ENCODE measurements at places on chromosomes 5 and 9. TPM values are rescaled to one million over a fixed set of nuclear protein-coding genes. Genes with fewer than 3 reads are reported as not detected.

Gene MEIKIN
- total RNA-seq = not detected

Gene NOTCH1
- total RNA-seq = 5.2 TPM

Gene SLC45A2
- not detected for total RNA-seq

Gene GLRA1
- not detected for total RNA-seq

Gene RALGPS1
- 1.8 TPM for total RNA-seq

Gene ITGA2
- 24.3 TPM for total RNA-seq

Gene PCDHGB6
- 1.9 TPM for total RNA-seq

Gene DCANP1
- total RNA-seq = not detected

Gene PHAX
- 86.5 TPM for total RNA-seq

Gene MCTP1
- total RNA-seq = not detected

Gene GIN1
- 19.1 TPM for total RNA-seq

Gene OBP2B
- total RNA-seq = not detected

Gene ZER1
- total RNA-seq = 28.9 TPM

GRCh38 chr9:94631599-94631998, 7.7 kb downstream of the FBP1 start:
- no peaks in the 10 kb centered on the region for H3K36me3 ChIP-seq
- no peak for DNase-seq
- no peaks in the 10 kb centered on the region for H3K4me1 ChIP-seq
- H3K4me3 ChIP-seq = no peak overlapping the region

DNA sequence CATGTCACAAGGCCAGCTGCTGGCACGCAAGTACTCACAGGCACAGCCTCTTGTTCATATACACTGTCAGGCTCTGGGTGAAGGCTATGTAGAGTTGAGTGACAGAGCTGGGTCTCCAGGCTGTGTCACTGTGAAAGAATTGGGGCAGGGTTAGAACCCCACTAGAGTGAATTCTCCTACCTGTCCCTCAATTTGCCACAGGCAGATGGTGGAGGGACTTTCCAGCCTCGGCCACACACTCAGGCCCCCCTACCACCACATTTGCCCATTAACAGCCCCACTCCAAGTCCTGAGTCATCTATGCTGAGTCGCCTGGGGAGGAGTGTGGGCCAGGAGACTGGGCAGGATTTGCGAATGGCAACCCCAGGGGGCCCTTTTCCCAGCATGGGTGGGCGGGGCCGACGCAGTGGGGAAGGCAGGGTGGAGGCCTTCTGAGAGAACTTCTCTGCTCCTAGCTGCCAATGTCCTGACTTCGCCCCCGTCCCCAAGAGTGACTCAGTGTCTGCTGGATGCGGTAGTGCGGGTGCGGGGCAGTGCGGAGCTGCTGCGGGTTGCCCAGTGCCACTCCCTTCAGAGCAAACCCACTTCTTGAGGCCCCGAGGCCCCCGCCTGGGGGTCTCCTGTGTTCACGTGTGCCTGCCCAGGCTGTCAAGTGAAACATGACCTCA, 50.3 kb upstream of the PSD2 start:
- H3K27me3 ChIP-seq = no peaks in the 10 kb centered on the region
- no peaks in the 10 kb centered on the region for H3K36me3 ChIP-seq
- peak overlapping the region; percentile 85 for H3K27ac ChIP-seq
- peak overlapping the region; percentile 68 for H3K4me3 ChIP-seq
- peak; percentile 96 for DNase-seq
- peaks cover 26% of the 10 kb centered on the region for H3K4me1 ChIP-seq

- DNase-seq = no peak
- H3K27ac ChIP-seq = no peak overlapping the region
- no peaks in the 10 kb centered on the region for H3K27me3 ChIP-seq
- H3K4me3 ChIP-seq = no peak overlapping the region
- peaks cover 6% of the 10 kb centered on the region for H3K36me3 ChIP-seq
Observed at GRCh38 chr9:131516100-131516499, 13.4 kb downstream of the POMT1 start.

DNA sequence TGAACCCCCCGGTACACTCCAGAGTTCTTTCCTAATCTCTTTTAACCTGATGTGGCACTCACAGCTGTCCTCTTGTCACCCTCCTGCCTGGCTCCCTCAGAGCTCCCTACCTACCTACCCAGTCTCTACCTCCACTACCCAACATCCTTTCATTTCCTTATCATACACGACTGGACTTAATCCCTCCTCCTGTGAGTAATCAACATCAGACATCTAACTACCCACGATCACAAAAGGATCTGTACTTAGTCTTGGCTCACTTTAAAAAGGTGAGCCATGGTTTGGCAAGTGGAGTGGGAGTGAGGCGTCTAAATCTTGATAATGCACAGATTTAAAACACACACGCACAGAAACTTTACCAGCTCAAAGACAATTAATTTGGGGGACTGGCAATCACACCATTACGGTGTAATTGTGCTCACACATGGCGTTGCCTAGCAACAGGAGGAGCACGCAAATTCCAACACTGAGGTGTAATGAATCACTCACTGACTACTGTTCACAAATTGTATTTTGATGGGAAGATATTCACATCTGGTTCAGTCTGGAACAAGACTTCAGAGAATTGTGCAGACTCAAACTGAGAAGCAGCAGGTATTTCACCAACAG, 235.9 kb downstream of the EPB41L4A start:
- H3K4me3 ChIP-seq = no peak overlapping the region
- no peaks in the 10 kb centered on the region for H3K36me3 ChIP-seq
- H3K27ac ChIP-seq = no peak overlapping the region
- H3K4me1 ChIP-seq = no peaks in the 10 kb centered on the region
- 0 out of 2 replicates have a peak, but pooled peaks cover 2% of the 10 kb centered on the region for H3K27me3 ChIP-seq

DNA sequence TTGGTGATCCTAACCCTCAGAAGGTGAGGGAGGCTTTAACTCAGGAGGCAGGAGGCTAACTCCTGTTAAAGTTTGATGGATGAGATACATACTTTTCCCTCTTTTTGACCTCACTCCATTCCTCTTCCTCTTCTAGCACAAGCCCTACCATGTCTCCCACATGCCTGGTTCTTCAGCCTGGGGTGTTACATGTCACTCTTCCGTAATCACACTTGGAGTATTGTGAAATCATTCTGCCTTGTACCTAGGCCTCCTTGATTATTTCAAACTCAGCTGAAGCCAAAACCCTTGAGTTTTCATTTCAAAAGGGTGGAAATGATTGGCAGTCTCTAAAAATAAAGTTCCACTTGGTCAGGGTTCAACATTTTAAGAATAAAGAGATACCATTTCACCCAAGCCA, 1.8 kb downstream of the PLAC8L1 start:
- H3K36me3 ChIP-seq = no peaks in the 10 kb centered on the region
- no peak overlapping the region for H3K27ac ChIP-seq
- no peak for DNase-seq
- no peaks in the 10 kb centered on the region for H3K4me1 ChIP-seq
- H3K27me3 ChIP-seq = no peaks in the 10 kb centered on the region

GRCh38 chr9:115924669-115924987, 229.0 kb upstream of the PAPPA start:
- H3K27ac ChIP-seq = no peak overlapping the region
- no peak for DNase-seq
- no peaks in the 10 kb centered on the region for H3K27me3 ChIP-seq
- H3K4me1 ChIP-seq = peaks cover 9% of the 10 kb centered on the region

GRCh38 chr9:127917603-127918002, 762 bp upstream of the ST6GALNAC4 start:
- H3K27me3 ChIP-seq = no peaks in the 10 kb centered on the region
- H3K36me3 ChIP-seq = no peaks in the 10 kb centered on the region
- DNase-seq = no peak
- peaks cover 36% of the 10 kb centered on the region for H3K4me1 ChIP-seq

GRCh38 chr5:146447734-146448380, 724 bp downstream of the TCERG1 start:
- peak overlapping the region; percentile 100 for H3K4me3 ChIP-seq
- peaks cover 21% of the 10 kb centered on the region for H3K4me1 ChIP-seq
- peak; percentile 70 for DNase-seq

GRCh38 chr9:32832346-32832745, 49.0 kb downstream of the TMEM215 start:
- DNase-seq = no peak
- H3K27ac ChIP-seq = no peak overlapping the region
- H3K4me3 ChIP-seq = no peak overlapping the region
- H3K4me1 ChIP-seq = no peaks in the 10 kb centered on the region
- no peaks in the 10 kb centered on the region for H3K36me3 ChIP-seq
- no peaks in the 10 kb centered on the region for H3K27me3 ChIP-seq

DNA sequence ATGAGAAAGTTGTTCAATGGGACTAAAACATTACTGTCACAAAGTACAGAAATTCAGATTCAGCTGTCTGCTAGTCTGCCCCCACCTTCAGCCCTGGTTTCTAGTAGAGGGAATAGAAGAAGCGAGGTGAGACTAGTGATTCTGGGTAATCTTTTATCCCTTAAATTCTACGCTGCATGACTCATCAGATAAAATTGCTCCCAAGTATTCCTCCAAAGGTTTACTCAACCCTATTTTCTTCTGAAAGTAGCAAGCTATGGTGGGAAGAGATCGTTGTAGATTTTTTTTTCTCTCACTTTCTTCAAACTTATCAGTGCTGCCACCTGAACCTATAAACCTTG, 318.9 kb upstream of the RIOK2 start:
- H3K27me3 ChIP-seq = no peaks in the 10 kb centered on the region
- H3K27ac ChIP-seq = no peak overlapping the region

DNA sequence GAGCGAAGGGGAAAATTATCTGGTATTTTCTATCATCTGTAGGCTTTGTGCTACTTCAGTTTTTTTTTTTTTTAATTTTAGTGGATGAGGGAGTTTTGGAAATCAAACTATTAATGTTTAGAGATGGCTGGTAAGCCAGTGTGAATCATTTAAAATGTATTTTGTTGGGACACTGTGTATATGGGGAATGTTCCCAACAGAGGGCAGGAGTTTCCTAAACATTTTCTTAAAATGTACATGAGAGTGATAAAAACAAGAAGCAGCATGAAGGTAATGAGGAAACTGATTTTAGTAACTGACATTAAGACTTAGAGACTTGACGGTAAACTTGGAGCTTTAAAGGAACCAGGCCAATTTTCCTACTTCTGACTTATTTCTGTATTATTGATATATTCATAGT, 68.2 kb upstream of the ITGA2 start:
- no peak overlapping the region for H3K4me3 ChIP-seq
- DNase-seq = peak; percentile 52
- no peaks in the 10 kb centered on the region for H3K27me3 ChIP-seq

DNA sequence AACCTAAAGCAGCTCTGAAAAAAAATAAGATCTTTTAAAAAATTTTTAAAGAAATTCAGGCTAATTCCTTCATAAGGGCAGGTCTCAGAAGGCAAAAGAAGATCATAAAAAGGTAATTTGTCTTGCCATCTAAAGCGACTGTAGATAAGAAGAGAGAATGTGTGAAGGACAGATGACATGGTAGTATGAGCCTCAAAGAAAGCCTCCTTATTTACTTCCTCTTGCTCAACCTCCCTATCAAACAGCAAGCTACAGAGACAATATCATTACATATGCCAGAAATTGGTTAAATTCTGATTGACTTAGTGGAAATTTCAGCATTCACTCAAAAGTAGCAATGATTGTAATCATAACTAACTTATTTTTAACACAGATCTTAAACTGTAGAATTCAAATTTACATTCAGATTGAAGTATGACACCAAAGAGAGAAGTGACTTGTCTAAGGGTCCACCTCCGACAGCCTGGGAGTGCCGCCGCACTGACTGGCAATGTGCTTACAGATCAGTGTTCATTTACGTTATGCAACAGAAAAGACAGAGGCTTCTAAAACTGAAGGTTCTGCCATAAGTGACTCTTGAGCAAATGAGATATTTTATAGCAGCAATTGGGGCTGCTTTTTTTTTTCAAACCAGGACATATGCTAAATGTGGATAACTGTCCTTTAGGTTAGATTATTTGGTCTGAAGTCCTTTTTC, 132.0 kb downstream of the CEMIP2 start:
- H3K27me3 ChIP-seq = no peaks in the 10 kb centered on the region
- no peak overlapping the region for H3K4me3 ChIP-seq
- no peaks in the 10 kb centered on the region for H3K4me1 ChIP-seq
- H3K36me3 ChIP-seq = no peaks in the 10 kb centered on the region

- H3K27ac ChIP-seq = no peak overlapping the region
- no peaks in the 10 kb centered on the region for H3K36me3 ChIP-seq
- peaks cover 54% of the 10 kb centered on the region for H3K27me3 ChIP-seq
- H3K4me3 ChIP-seq = no peak overlapping the region
- DNase-seq = no peak
Observed at GRCh38 chr5:170421826-170422225, 32.7 kb upstream of the KCNMB1 start.

DNA sequence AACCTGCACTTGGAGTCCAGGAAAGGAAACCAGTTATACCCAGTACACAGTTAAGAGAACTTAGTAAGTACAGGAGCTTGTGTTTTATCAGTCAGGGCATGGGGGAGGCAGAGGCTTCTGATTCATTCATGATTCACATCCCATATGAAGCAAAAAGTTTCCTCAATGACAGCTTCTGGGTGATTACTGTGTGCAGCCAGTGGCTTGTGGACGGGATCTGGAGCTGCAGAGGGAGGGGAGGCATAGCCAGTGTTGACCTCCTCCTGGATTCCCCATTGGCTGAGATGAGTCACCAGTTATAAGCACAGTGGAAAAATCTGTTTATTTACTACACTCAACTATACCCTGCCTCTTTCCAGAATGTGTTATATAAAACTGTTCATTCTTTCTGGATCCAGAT, 17.7 kb downstream of the IL31RA start:
- no peaks in the 10 kb centered on the region for H3K36me3 ChIP-seq
- DNase-seq = peak; percentile 97
- peak overlapping the region; percentile 59 for H3K27ac ChIP-seq
- H3K4me3 ChIP-seq = no peak overlapping the region

DNA sequence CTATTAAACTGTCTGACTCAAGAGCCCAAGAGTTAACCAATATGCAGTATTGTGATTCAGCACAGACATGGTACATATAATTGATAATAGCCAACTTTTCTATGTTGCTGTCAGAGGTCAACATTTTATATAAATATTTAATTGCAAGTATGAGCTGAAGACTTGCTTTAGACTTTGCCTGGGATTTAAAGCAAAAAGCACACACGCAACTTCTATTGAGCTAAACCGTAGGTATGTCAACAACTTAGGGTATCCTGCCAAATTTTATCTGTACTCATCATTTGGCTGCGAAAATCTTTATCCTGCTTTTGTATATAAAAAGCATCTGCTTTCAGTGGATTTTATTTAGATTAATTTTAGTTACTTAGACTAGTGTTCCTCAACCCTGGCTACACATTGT, 27.4 kb downstream of the UHRF2 start:
- no peak for DNase-seq
- no peaks in the 10 kb centered on the region for H3K27me3 ChIP-seq
- no peak overlapping the region for H3K4me3 ChIP-seq
- no peak overlapping the region for H3K27ac ChIP-seq

DNA sequence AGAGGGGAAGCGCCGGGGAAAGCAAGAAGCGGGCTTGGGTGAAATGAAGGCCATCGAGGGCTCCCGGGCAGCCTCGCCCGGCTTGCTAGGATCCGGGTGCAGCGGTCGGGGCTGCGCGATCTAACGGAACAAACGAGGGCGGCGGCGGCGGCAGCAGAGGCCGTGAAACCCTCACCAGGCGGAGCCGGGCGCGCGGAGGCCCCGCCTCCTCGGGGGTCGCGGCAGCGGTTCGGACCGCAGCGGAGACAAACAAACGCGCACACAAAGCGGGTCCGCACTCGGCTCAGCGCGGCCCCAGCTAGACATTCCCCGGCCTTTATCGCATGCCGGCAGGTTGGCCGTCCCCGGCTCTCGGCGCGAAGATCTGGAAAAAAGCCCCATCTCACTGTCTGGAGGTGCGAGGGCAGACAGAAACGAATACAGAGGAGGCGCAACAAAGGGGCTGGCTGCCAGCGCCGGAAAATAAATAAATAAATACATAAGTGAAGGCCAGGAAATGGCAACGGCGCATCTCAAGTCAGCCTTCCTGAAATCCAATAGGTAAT, 10.5 kb upstream of the TRIM36 start:
- H3K36me3 ChIP-seq = no peaks in the 10 kb centered on the region
- H3K4me1 ChIP-seq = no peaks in the 10 kb centered on the region
- H3K27me3 ChIP-seq = peaks cover 84% of the 10 kb centered on the region
- H3K27ac ChIP-seq = no peak overlapping the region
